Femur (tissue), 1 donor: ENCODE measurements at places on chromosomes 11 and 22.
A peak's percentile ranks its signal among the peaks of the same experiment; 100 is the strongest.

GRCh38 chr11:70595452-70595851, 197.1 kb downstream of the CTTN start:
- DNase-seq = peak; percentile 43

- DNase-seq = no peak
Measured at GRCh38 chr11:121337740-121338272, 45.2 kb downstream of the SC5D start.

DNA sequence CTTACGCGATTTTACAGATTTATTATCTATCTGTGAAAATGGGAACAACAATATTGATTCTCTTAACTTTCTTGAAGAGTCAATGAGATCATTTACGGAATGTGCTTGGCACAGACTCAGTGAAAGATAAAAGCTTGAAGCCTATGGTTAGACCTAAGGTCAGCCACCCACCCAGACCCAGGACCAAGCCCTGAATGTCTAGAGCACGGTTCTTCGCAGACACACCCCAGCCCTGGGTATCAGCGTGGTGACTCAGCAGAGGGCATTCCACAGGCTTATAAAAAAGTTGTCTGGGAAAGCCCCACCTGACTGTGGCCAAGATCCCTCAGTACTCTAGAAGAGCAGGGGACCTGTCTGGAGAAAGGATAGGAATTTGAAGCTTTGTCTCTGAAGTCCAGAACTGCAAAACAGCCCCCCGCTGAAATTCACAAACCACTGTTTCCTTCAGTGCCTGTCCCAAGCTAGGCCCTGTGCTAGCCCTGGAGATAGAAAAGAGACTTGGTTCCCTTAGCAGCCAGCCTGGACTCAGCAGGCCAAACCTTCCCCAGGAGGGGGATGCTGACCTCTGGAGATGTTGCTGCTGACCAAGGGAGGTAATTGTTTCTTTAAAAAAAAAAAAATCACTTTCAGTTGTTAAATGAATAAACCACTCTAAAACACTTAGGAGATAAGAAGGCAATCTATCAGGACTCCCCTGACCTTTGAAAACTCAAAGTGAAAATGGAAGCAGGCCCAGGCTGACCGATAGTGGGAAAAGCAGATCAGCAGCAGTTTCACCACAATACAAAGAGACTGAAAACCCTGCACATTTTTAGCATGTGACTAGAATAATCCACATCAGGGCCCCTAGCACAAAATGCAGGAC, 114.0 kb downstream of the ABTB2 start:
- DNase-seq = no peak

GRCh38 chr11:105220121-105220520, 80.6 kb upstream of the CARD18 start:
- DNase-seq = no peak

DNA sequence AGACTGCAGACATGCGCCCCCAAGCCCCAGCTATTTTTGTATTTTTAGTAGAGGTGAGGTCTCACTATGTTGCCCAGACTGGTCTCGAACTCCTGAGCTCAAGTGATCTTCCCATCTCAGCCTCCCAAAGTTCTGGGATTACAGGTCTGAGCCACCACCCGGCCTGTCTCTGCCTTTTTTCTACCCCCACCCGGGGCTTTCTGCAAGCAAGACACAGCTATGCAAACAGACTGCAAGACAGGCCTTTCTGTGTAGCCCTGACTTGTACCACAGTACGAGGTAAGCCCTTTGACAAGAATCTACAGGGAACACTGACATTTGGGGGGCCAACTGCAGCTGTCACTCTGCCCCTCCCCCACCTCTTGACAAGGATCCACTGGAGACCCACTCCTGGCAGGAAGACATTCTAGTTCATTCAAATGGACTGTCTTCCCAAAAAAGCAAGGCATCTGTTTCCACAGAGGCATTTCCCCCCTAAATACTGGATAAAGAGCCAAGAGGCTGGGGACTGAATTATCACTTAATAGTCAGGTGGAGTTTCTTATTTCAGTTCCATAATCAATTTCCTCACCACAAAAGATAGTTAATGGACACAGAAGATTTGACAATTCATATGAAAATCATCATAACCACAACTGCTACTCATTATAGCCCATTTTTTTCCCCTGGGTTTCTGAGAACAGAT, 118.2 kb downstream of the ABTB2 start:
- no peak for DNase-seq

DNA sequence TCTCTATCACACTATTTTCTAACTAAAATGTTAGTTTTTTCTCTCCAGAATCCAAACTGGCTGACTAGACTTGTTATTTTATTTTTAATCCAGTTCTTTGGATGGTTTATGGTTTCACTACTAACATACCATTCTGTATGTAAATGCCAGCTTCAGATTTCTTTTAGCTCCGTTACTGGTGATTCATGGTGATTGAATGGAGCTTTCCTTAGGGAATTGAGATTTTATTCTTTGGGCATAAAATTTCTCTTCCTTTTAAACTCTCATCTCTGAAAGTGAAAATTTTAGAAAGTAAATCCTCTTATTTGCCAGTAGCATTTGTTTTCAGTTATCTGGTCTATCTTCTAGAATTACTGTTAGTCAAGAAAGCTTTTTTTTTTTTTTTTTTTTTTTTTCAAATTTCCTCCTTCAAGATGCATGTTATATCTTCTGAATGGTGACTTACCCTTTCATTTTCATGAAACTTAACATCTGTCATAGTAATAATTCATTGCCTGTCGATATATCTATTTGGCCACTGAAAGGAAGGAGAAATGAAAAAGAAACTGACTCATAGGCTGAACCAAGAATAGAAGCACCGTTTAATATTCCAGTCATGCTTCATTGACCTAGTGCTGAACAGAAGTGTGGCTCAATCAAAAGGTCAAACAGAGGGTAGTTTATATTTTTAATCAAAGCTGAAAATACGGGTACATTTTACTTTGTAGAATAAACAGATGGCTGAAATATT, 6.4 kb downstream of the ENDOD1 start:
- DNase-seq = no peak

GRCh38 chr11:74370123-74370522, 28.1 kb downstream of the PGM2L1 start:
- no peak for DNase-seq

GRCh38 chr11:67045314-67045713, 11.3 kb upstream of the RHOD start:
- no peak for DNase-seq

DNA sequence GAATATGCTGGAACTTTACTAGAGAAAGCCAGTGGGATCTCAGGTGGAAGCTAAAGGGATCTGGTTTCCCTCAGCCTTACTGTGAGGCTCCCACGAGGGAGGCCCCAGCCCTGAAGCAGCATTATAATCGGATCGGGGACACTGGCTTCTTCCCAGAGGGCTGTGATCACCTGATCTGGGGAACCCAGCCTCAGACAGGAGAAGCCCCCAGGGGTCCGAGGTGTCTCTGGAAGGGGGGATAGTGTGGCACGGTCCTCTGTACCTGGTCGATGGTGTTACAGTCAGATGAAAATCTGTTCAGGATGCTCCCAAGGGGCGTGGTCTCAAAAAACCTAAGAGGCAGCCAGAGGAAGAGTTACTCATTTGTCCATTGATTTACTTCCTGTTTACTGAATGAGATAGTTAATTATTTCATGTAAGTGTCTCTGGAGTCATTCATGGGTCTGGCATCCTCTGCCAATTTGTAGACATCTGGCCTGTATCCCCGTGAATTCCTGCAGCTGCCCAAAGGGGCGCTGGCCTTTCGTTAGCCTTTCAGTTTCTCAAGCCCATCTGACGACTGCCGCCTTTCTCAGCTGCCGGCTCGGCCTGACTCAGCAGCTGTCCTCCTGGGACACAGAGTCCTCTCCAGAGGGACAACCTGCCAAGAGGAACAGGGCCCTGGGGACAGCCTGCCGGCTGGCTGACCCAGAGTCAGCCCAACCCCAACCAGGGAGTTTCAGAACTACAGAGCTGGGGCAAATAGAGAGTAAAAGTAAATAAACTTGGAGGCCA, 17.0 kb upstream of the KCNJ11 start:
- DNase-seq = peak; percentile 63

- no peak for DNase-seq
Measured at GRCh38 chr11:326592-326841, 5.9 kb upstream of the IFITM3 start.

DNA sequence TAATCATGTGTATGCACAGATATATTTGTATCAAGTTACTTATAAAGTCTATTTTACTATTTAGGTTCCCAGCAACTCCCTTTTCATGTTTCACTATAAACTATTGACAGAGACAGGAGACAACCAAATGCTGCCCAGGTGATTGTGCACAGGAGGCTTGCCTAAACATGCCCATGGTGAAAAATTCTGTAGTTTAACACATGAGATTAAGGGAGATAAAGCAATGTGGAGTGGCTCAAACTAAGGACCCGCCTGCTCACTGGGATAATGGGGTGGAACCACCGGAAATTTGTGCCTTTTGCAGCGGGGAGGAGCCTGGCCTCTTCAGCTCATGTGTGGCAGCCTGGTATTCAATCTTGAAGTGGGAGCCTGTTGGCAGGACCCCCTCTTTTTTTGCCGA, 459.5 kb upstream of the CNTN5 start:
- DNase-seq = no peak

- no peak for DNase-seq
Measured at GRCh38 chr11:132423266-132423665, 1052.9 kb downstream of the NTM start.

GRCh38 chr22:47294222-47294532, 531.7 kb downstream of the TBC1D22A start:
- DNase-seq = no peak

GRCh38 chr11:12275818-12276217, 101.6 kb upstream of the PARVA start:
- DNase-seq = peak; percentile 16

DNA sequence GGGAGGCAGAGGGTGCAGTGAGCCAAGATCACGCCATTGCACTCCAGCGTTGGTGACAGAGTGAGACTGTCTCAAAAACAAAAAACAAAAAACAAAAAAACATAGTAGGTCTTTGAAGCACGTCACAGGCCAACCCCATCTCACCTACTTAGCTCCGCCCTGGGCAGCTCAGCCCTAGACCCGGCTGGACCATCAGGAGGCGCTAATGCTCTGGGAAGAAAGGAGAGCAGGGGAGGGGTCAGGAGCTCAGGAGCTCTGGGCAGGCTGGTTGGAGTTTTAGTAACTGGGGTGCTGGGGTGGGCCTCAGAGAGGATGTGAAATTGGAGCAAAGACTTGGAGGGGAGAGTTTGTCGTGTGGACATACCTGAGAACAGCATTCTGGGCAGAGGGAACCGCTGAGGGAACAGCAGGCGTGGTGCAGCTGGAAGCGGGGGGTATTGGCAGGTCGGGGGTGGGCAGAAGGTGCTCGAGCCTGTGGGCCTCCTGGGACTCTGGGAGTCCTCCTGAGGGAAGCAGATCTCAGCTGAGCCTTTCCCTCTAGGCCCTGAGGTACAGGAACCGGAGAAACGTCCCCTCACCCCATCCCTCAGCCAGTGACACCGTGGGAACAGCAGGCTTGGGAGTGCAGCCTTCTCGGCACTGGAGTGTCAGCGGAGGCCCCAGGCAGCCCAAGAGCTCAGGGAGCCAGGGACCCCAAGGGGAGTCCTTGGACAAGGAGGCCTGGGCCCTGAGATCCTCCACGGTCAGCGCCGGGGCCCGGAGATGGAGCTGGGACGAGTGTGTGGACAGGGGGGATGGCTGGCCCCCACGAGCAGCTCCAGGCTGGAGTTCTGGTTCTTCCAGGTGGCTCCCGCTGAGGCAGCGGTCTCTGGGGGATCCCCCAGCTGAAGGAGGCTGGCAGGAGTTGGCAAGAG, 2.2 kb upstream of the RPS6KA4 start:
- DNase-seq = no peak

DNA sequence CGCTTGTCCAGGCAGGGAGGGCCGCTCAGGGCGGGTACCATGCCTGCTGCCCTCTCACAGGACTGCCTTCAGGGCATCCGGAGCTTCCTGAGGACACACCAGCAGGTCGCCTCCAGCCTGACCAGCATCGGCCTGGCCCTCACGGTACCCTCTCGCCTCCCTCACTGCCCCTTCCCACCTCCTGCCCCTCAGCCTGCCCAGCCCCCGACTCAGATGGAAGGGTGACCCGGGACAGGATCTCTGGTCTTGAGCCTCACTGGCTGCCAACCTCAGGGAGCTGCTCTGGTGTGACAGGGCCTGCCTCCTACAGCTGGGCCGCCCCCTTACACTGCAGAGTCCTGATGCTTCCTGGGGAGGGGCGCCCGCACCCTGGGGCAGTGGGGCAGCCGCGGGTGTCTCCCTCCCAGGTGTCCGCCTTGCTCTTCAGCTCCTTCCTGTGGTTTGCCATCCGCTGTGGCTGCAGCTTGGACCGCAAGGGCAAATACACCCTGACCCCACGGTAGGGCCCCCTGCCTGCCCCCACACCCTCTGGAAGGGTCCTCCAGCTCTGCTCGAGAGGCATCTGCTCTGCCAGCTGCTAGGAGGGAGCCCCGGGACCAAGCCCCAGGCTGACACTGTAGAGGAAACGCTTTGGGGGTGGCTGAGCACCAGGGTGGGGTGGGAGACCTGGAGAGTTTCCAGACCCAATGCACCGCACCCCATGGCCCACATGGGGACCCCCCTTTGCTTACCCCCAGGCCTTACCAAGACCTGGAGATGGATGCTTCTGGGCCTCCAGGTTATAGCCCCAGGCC, 14.6 kb downstream of the TSPAN32 start:
- DNase-seq = peak; percentile 37

DNA sequence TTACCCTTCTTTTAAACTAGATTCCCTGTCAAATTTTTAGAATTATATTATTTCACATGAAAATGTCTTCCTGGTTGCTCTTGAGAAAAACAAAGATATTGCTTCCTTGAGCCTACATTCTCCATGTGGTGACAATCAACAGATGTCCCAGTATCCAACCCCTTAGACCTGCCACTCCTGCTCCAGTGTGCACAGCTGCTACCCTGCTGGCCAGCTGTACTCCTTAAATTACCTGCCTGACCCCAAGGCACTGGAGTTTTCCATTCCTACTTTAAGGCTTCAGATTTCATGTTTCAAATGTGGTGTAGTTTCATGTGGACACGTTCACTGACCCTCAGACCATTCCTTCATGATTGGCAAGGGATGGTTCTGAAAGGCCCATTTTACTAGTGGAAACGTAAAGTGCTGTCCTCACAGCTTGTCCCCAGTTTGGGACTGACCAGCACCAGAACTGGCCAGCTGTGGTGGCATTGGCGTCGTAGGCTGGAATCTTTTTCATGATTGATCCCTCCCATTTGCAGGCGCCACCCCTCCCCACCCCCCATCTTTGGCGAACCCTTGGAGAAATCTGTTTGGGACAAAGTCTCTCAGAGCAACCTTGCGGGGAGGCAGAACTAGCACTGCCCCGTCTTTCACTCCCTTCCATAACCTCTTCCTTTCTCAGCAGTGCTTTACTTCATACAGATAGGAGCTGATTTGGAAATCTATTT, 123.5 kb downstream of the DBX1 start:
- DNase-seq = no peak

DNA sequence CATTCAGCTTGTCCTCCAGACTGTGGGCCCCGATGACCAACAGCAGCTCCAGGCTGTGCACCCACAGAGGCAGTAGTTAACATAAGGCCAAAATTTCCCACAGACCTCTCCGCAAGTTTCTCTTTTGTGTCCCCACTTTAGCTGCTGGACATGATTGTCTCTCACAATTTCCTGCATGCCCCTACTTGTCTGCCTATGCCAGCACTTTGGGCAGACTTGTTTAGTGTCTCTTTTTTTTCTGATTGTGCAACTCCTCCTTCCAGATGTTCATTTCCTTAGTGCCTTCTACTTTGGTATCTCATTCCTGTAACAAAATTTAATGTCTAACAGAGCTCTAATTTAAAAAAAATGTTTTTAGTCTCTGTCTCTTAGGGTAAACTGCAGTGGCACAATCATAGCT, 23.8 kb upstream of the SCN3B start:
- DNase-seq = no peak

GRCh38 chr11:106670069-106670468, 348.2 kb downstream of the GUCY1A2 start:
- no peak for DNase-seq
